Stimulated activated CD4-positive, alpha-beta T cell treated with anti-CD3 and anti-CD28 coated beads, Interleukin-1b, Interleukin-23, amount 100 ng/mL, for 1 hour (primary cell): ENCODE measurements at places on chromosomes 12 and 14.
A peak's percentile ranks its signal among the peaks of the same experiment; 100 is the strongest.

GRCh38 chr14:89630101-89630829 lies 213.2 kb upstream of the FOXN3 start:
- DNase-seq = no peak

DNA sequence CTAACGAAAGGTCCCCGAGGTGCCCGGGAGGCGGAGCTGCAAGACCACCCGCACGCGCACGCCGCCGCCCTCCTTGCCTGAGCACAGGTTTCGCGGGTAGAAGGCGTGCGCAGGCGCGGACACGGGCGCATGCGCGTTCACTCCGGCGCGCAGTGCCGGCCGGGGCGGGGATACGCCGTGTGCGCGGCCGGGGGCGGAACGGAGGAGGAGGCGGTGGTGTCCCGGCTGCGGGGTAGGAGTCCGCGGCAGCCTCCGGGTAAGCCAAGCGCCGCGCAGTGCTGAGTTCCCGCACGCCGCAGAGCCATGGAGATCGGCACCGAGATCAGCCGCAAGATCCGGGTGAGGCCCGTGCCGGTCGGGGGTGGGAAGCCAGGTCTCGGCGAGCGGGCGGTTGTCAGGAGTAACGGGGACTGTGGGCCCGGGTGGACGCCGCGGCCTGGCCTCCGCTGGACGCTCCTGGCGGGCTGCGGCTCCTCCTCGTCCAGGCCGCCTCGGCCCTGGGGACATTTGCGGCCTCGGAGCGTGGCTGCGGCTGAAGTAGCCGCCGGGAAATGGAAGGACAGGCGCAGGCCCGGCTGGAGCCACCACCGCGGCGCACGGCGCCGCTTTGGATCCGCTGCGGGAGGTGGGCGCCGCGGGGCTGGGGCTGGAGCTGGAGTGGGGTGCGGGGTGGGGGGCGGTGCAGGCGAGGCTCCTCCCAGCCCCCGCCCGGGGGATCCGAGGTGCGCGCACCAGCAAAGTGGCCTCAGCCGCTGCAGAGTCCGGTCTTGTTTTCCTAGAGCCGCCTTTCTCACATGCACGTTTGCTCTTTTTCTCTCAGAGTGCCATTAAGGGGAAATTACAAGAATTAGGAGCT lies at the start of gene ZC3H14:
Gene ZC3H14 (plus strand): TSS at position 207 of the 856 bp plus-strand sequence. CDS start 97 bp downstream, at position 304.
- peak; percentile 69 for DNase-seq

DNA sequence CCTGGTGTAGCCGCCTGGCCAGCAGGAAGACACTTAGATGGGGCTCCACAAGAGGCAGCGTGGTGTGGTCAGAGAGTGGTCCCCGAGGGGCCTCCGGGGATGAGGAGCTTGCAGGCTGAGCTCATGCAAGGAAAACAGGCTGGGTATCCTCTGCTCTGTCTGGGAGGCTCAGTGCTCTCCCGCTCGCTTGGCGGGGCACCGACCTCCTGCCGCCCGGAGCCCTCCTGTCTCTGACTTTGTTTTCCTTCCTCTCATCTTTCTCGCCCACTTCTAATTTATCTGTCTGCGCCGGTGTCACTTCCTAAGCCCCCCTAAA lies 31.3 kb upstream of the DLK1 start:
- DNase-seq = no peak

GRCh38 chr12:116458492-116458891 lies 100.7 kb upstream of the MAP1LC3B2 start:
- DNase-seq = no peak

DNA sequence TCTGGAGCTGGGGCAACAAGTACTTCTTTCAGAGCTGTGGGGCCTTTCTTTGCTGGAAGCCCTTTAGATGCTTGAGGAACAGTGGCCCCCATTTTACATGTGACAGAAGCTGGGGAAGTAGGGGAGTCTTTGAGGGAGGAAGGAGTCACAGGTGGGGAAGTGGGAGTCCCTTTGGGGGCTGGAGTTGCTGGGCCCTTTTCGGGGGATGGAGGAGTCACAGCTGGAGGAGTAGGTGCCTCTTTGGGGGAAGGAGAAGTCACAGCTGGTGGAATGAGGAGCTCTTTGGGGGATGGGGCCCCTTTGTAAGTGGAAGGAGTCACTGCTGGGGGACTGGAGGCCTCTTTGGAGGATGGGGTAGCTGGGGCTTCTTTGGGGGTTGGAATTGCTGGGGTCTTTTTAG lies 8.6 kb downstream of the NACA start:
- no peak for DNase-seq

GRCh38 chr12:32151552-32151951 lies 44.9 kb downstream of the BICD1 start:
- no peak for DNase-seq

DNA sequence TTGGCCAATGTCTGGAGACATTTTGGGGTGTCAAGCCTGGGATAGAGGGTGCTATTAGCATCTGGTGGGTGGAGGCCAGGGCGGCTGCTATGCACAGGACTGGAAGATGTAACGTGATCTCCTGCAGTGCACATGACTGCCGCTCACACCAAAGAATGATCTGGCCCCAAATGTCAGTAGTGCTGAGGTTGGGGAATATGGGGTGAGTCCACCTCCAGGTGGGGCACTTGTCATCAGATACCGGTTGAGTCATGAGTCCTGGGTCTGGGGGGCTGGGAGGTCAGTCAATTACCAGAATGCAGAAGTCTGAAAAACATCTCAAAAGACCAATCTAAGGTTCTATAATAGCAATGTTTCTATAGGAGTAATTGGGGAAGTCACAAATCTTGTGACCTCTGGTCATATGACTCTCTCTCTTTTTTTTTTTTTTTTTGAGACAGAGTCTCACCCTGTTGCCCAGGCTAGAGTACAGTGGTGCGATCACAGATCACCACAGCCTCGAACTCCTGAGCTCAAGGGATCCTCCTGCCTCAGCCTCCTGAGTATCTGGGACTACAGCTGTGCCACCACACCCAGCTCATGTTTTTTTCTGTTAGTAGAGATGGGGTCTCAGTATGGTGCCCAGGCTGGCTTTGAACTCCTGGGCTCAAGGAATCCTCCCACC lies 6.0 kb upstream of the SDSL start:
- DNase-seq = no peak

DNA sequence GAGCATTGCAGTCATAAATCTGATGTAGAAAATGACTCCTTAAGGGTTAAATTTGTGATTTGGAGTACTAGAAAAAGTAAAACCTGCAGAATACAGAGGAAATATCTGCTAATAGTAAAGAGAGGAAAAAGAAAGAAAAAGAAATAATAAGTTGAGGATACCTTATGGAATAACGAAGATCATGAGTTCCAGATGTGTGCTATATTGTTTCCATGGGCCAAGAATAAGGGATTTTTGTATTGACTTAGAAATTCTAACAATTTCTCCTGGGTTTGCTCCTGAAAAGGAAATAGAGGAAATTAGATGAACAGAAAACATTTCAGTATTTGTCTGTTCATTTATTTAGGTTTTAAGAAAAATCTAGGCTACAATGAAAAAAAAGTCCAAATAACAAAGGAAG lies 115.3 kb downstream of the ALG10B start:
- no peak for DNase-seq

DNA sequence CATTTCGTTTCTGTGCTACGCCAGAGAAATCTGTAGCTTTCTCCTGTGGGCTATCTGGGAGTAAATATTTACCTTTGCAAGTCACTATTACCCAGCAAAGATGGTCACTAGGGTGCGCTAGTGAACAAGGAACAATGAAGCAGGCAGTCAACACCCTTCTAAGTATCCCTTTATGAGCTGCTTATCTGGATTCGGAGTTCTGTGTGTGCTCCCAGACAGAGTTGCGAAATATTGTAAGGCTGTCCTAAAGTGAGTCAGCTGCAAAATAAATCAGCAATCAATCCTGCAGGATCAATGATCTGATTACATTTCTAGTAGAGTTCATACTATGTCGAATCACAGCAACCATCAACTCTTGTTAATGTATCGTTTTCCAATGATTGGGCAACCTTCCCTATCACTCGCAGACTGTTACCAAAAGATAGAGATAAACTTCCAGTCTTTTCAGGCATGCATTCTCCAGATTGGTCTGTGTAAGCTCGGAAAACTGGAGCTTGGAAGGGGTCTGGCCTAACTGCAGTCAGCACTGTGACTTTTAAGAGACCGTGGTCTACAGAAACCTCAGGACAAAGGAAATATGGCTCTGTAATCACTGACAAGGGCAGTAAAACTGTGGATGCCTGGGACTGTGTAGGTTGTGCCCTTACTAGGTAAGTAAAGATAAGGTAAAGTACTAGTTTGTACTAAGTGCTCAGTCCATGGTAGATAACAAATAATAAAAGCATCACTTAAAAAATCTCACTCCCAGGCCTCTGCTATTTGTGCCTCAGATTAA lies 133.5 kb downstream of the KCNK10 start:
- no peak for DNase-seq

DNA sequence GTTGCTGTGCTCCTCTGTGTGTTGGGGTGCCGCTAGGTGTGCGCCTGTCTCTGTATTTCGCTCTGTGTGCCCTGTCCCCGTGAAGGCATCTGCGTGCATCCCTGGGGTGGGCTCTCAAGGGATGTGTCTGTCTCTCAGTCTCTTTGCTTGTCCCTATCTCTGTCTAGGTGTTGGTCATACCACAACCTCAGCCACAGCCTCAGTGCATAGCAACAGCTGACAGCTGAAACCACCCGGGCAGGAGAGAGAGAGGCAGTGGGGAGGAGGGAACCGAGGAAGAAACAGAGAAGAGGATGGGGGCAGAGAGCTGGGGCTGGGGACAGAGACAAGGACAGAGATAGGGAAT lies 953 bp upstream of the NXPH4 start:
- DNase-seq = no peak

GRCh38 chr12:76277480-76277879 lies 70.7 kb downstream of the BBS10 start:
- no peak for DNase-seq
